Stimulated activated CD4-positive, alpha-beta T cell treated with anti-CD3 and anti-CD28 coated beads, Interleukin-1b, Interleukin-23, amount 100 ng/mL, for 24 hours (primary cell): ENCODE measurements at places on chromosomes 4 and X.

GRCh38 chrX:37755025-37755424 lies 24.8 kb upstream of the CYBB start:
- DNase-seq: no peak

DNA sequence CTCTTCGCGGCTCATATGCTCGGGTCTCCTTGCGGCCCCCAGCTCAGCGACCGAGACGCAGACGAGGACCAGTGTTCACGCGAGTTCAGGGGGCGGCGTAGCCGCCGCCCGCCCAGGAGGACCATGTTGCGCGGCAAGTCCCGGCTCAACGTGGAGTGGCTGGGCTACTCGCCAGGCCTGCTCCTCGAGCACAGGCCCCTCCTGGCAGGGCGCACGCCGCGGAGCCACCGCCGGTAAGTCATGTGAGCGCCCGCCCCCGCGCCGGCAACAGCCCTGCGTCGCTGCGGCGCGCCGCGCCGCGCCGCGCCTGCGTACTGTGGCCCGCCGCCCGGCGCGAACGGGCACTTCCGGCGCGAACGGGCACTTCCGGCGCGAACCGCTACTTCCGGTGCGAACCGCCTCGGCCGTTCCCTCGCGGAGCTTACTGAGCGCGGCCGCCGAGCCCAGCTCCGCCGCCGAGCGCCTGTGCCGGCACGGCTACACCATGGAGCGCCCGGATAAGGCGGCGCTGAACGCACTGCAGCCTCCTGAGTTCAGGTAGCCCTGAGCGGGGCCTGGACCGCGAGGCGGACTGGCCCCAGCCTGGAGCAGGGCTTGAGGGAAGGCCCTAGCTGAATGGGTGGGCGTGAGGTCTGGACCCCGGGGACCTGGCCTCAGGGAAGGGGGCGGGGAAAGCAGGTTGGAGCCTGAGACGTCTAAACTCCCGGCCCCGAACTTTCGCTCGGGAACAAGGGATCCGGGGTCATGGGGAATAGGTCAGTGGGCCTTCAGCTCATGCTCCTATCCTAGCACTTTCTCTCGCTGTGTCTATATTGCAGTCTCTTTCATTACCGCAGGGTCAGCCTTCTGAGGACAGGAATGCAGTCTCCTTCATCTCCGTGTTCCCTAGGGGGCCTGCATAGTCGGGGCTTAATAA lies at the start of gene VMA21:
VMA21 (plus strand) TSS at position 382 of the 916 bp plus-strand sequence; CDS start at position 485, 103 bp downstream.
- peak; percentile 53 for DNase-seq

DNA sequence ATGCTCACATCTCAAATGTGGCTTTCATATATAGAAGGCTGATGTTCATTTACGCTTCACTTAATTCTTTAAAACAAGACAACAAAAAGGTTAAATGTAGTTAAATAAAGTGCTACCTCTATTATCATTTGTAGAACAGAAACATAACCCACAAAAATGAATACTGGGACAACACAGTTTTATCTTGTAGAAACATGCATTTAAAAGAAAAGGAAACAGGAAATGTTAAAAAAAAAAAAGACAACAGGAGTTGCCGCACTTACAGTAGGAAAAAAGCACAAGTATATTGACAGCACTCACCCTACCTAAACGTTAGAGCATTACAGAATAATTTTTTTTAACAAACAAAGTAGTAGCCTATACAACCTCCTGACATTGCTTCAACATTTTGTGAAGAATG lies 4.8 kb downstream of the THOC2 start:
- no peak for DNase-seq

DNA sequence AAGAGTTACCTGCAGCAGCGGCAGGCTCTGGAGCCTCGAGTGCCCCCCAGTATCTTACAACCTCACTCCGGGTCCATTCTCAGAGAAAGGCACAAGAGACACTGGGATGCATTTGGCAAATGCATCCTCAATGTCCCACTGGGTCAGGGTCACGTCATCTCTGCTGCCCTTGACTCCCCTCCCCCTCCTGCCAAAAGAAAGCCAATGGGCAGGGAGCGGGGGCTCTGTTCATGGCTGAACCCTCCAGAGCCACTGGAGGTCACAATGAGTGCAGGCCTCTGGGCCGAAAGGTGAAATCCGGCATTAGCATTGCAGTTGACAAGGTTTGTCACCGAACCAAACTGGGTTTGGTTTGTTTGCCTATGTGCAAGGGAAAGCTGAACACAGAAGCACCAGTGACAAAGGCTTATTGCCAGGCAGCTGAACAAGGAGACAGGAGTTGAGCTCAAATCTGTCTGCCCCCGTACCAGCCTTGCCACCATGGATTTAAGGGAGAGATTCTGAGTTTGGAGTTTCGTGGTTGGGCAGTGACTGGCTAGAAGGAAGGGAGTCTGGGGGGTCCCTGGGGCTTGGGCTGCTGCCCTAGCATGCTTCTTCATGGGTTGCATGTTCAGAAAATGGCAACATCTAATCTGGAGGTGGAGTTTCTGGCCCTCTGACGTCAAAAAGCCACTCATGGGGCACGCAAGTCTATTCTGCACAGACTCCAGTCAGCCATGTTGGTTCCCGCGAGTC lies 64.3 kb downstream of the HTRA3 start:
- no peak for DNase-seq

DNA sequence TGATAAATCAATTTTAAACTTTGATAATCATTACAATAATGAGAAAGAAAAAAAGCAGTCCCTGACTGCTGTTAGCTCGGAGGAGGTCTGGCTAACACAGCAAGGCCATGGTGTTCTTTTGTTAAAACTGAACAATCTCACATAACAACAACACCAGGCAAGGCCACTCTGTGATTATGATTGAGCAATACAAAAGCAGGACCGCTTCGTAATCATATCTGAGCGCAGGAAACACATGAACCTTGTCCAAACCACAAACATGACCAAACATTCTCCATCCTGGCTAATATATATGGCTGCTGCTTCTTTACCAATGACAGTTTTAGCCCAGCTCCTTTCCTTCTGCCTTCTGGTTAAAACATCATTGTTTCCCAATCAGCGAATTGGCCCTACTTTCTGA lies 76.8 kb upstream of the DDX53 start:
- no peak for DNase-seq

GRCh38 chr4:185167234-185167633 lies 24.2 kb downstream of the SLC25A4 start:
- no peak for DNase-seq

- DNase-seq: no peak
Measured at GRCh38 chr4:184463856-184464255, 10.5 kb downstream of the IRF2 start.

- DNase-seq: no peak
Measured at GRCh38 chrX:8673201-8673600, 58.7 kb downstream of the ANOS1 start.

- DNase-seq: no peak
Measured at GRCh38 chrX:72207366-72207765, 25.8 kb downstream of the PIN4 start.

DNA sequence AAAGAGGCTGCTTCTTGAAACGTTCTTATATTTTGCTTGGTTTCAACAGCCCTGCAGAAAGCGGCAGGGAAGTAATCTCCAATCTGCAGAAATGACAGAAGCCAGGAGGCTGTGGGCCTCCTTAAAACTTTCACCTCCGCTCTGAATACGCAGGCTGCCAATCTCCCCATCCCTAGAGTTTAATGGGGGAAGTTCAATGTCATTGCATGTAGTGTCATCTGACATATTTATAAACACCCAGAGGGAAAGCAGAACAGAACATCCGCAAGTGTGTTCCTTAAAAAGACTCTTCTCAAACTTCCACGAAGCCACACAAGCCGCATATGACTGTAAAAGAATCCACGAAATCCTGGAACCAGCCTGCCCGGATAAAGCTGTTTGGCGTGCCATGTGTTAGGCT lies 148.8 kb upstream of the TBL1X start:
- DNase-seq: no peak

- no peak for DNase-seq
Measured at GRCh38 chrX:108735091-108735678, 1.2 kb downstream of the IRS4 start.

DNA sequence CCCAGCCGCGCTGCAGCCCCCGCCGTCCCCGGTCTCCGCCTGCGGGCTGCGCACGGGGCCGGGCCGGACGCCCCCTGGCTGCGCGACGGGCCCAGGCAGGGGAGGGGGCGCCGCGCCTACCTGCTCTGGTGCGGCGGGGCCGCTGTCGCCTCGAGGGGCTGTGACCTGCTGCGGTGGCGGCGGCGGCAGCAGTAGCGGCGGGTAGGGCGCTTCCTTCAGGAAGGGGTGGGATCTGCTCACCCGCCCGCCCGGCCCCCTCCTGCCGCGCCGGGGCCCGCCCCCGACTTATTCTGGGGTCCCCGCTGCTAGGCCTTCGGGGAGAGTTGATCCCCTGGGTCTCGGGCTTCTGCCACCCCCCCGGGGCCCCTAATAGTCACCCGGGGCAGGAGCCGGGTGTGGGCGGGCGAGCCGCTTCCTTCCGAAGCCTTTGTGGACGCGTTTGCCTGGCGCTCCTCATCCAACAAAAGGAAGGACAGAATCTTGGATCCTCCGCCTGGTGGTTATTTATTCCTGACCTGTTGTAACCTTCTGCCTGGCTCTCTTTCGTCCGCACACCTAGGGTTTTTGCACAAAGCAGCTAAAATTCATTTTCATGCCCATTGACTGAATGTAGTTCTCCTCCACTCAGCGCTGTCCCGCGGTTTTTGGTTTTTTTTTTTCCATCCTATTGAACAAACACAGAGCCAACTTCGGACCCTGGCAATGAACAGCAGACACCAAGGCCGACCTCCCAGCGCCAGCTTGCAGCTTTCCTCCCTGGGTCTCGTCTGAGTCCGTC lies at the start of gene TMEM150C:
TMEM150C (minus strand) TSS at position 203 of the 778 bp plus-strand sequence. CDS start 57,331 bp downstream, outside the sequence.
- DNase-seq: no peak

DNA sequence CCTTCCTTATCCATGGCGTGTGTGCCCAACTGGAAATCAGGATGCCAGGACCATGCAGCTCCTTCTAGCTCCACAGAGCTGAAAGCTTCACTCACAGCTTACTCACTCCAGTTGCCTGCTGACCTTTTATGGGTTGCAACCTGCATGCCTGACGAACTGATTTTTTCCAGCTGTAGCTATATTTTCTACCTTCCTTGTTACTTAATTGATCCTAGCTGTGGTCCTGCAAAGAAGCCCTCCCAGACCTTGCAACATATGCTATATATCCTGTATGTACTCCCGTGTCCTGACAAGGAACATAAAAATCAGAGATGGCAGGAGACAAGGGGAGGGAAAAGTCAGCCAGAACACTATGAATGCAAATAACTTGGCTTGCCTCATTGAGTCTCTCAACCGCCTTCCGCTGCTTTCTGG lies 135.3 kb upstream of the LDB2 start:
- DNase-seq: no peak

DNA sequence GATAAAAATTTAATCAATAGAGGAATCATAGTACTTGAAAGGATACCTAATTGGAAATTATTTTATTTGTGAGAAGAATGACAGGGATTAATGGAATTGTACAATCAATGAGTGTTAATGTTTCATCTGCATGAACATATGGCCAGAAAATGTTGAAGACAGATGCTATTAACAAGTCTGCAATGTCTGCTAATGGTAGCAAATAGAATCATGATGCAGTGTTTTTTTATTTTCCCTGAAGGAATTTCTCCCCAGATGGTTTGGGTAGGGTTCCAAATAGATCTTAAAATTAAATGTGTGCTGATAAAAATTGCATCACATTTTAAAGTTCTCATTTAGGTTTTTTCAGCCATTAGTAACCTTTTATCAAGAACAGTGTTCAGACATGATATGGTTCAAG lies 291.3 kb upstream of the TRAM1L1 start:
- DNase-seq: no peak

DNA sequence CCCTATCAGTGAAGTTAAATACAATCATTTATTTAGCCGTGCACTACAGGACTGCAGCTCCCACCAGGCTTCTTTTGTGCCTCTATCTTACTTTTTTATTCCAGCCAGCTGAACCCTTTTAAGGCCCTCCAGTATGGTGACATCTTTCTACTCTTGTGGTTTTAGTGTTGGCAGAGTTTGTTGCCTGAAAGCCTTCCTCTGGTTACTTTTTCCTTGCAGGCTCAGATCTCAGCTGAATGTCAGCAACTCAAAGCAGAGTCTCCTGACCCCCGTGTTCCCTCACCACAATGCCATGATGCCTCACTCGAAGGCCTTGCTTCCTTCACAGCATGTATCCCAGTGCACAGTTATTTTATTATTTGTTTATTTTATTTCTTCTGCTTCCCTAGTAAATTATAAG lies 818.9 kb upstream of the LCORL start:
- DNase-seq: no peak

DNA sequence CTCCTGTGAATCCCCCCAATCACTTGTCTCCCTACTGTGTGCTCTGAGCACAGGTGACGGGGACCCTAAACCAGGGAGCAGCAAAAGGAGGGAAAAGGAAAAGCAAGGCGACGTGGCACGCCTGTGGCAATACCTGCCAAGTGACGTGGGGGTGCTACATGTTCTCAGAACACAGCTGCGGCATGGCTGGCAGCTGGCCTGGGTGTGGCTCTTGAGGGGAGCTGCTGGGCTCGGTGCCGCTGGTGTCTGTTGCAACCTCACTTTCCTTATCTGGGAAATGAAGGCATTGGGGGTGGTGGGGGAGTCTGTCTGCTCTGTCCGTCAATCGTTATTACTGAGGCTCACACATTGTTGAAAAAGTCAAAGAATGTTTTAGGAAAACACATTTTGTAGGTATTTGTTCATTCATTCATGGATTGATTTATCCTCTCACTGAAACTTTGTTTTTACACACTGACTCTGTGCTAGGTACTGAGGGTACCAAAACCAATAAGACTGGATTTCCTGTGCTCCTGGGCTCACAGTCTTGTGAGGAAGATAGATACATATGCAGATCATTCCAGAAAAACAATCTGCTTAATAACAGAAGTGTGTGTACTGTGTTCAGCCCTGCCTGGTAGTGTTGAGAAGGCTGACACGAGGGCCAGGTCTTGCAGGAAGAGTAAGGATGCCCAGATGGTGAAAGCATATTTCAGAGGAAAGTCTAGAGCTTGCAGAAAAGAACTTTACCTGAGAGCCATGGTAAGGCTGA lies 217.6 kb downstream of the PTTG2 start:
- no peak for DNase-seq

DNA sequence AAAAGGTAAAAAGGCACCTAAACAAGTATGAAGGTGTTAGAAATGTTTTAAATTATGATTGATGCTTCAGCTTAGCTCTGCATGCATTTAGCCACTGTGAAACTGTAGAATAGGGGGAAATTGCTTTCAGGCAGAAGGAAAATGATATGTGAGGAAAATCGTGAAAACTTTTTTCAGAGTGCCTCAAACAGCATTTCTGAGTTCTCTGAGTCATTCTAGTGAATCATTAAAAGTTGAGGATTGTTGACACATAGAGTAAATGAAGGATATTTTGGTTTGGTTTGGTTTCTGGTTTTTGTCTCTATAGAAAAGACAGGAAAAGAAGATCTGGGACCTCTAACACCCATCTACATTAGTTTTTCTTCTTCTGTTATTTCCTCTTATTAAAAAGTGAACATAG lies 332.5 kb upstream of the TRAM1L1 start:
- DNase-seq: no peak

- no peak for DNase-seq
Measured at GRCh38 chr4:122212880-122213279, 60.7 kb downstream of the BLTP1 start.

- no peak for DNase-seq
Measured at GRCh38 chr4:39326468-39326977, 39.6 kb downstream of the RFC1 start.
